ENCODE measurements at places on chromosomes 5 and 9.

GRCh38 chr9:111731928-111732327, 62.8 kb downstream of the SHOC1 start:
- DNase-seq, result no peak

- DNase-seq, result no peak
These were observed 80.2 kb downstream of the TRIO start for GRCh38 chr5:14223372-14223771.

DNA sequence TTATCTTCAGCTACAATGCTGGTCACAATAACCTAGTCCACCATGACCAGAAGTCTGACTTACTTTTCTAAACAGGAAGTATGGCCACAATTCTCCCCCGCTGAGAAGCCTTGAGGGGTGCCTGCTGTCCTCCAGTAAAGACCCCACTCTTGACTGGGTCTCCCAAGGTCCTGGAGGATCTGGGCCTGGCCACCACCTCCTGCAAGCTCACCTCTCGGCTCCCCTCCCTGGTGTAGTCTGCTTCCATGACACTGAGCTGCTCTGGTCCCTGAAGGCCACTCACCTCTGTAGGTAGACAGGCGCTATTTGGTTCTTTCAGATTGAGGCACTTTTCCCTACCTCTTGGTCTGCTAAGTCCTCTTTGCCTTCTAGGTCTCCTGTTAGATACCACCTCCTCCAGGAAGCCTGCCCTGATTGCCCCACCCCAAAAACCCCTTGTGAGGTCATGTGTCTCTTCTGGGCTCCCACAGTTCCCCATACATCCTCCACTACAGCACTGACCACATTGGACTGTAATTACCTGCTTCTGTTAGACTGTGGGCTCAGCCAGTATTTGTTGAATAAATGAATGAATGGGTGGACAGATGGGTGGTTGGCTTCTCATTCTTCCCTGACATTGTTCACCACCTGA, 62.6 kb upstream of the IER5L start:
- no peak for DNase-seq

DNA sequence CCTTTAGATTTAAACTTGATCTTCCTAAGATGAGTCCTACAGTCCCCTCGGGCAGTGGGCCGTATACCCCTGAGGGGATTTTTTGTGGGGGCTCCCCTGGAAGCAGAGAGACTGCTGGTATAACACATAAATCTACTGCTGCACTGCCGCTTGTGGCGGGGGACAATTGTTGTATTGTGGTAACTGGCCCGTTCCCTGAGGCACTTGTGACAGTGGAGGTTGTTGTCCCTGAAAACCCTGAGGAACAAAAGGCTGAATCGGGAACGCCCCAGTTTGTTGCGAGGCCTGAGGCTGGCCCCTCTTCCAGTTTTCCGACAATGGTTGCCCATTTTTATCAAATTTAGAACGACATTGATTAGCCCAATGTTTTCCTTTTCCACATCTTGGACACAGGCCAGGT, 4.7 kb upstream of the TMEM141 start:
- no peak for DNase-seq

GRCh38 chr9:34253460-34253837, 74.6 kb downstream of the UBAP1 start:
- no peak for DNase-seq

DNA sequence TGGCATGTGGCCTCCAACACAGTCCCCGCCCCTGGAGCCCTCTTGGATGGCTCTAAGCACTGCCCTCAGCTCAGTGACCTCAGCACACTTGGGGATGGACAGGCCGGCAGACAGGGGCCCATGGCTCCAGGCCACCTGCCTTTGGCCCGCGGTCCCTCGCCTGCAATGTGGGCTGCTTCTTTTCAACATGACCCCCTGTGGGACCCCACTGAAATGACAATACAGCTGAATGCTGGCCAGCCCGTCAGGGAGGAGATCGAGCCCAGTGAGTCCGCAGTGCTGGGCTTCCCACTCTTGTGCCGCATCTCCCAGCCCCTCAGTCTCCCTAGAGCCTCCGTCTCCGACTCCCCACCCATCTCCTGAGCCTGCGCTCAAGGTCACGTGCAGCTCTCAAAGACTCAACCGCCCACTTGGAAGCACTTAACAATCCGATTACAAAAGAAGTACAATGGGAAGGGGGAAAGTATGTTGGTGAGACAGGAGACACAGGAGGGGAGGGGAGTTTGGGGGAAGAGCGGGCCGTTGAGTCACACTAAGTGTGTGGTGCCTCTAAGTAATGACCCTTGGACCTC, 238.9 kb downstream of the HSPA4 start:
- DNase-seq, result no peak

DNA sequence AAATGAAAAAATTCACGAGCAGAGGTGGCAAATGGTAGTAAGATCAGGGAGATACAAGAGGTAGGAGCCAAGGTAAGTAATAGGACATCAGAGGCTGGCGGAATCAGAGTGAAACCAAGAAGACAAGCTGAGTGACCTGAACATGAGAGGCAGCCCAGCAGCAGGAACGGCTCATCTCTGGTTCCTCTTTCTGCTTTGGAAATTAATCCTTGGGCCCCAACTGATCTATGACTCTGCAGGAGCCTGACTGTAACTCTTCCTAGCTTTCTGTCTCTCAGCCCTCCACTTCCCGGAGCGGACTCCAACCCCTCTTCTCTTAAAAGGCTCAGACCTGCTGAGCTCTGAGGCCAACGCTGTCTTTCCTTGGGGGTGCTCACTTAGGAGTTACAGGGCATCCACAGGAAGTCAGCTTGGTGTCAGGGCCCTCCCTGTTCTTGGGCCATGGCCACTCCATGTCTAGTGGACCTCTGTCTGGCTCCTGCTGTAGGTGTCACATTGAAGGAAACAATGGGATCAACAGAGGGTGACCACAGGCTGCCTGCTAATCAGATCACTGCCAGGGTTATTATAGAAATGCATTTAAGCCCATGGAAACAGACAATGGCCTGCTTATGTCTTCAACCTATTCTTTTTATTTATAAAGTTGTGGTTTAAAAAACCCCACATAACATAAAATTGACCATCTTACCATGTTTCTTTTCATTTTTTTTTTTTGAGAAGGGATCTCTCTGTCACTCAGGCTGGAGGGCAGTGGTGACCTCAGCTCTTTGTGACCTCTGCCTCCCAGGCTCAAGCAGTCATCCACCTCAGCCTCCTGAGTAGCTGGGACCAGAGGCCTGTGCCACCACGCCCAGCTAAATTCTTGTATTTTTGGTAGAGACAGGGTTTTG, 22.5 kb upstream of the SHB start:
- no peak for DNase-seq

- no peak for DNase-seq
These were observed 47.7 kb upstream of the TEX48 start for GRCh38 chr9:114729706-114730105.

DNA sequence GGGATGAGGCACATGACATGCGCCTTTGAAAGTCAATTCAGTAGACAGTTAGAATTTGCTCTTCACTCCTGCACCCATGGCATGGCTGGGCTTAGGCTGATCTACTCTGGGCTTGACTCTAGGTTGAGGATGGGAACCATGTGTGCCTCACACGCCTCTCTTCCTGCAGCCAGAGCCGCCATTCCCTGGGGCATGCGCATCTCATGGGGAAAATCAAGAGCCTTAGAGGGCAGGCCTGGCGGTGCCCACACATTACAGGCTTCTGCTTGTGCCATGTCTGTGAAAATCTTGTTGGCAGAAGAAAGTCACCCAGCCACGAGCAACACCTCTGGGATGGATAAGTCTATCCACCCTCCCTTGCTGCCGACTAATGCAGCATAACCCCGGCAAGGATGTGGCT, 808.5 kb downstream of the CDH9 start:
- DNase-seq, result no peak

GRCh38 chr5:77235846-77236721, 25.6 kb downstream of the PDE8B start:
- no peak for DNase-seq

GRCh38 chr9:129746092-129746777, 6.6 kb downstream of the PTGES start:
- DNase-seq, result no peak

DNA sequence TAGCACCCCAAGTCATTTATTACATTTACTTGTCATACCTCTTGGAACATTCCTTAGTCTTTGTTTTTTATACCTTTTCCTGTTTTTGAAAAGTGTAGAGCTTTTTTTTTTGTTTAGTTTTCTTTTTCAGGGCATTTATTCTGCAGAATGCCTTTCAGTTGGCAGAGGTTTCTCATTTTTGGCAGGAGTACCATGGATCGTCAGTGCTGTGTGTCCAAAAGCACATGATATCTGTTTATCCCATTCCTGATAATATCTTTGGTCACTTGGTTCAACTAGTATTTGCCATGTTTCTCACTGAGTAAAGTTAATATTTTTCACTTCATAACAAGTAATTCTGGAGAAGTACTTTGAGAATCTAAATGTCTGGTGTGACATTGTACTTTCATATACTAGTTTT, 10.7 kb downstream of the OGN start:
- no peak for DNase-seq

GRCh38 chr5:110651507-110651906, 75.0 kb downstream of the TMEM232 start:
- no peak for DNase-seq

- no peak for DNase-seq
These were observed 15.1 kb upstream of the TNFAIP8 start for GRCh38 chr5:119340597-119341218.

DNA sequence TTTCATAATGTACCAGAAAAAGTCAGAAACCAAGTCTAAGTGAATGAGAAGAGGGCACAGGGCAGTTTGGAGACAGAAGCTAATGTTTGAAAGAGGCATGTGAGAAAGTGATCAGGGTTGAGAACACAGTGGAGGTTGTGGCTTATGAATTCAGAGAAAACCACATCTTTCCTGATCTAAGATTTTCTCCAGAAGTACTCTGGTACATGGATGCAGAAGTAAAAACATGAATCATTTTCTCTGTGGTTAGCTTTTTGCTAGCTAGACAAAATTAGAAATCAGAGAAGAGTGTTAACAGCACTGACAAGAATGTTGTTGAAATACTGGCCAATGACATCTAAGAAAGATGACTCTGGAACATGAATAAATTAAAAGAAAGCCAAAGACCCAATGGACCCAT, 541.1 kb downstream of the DNAH5 start:
- no peak for DNase-seq

DNA sequence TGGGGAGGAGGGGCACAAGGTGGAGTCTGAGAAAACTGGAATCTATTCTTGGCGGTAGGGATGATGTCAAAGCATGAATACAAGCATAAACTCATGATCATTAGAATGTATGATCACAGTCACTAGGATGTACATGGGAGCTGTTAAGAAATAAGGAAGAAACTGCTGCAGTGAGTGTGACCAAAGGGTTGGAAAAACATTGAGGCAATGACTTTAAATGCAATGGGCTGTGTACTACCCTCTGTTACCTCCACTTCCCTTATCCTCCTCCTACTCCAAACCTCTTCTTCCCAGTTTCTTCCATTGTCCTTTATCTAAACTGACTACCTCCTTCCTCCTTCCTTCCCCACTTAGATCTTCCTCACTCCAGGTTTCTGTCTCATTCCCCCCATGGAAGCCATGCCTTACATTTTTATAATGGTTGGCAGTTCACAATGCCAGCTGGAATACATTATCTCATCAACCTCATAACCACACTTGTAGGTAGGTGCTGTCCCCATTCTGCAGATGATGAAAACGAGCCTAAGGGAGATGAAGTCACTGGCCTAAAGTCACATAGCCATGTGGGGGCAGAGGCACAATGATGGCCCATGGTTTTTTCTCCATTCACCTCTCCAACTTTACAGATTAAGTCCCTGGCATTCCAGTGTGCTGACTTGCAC, 21.9 kb upstream of the TNFSF15 start:
- DNase-seq, result no peak

DNA sequence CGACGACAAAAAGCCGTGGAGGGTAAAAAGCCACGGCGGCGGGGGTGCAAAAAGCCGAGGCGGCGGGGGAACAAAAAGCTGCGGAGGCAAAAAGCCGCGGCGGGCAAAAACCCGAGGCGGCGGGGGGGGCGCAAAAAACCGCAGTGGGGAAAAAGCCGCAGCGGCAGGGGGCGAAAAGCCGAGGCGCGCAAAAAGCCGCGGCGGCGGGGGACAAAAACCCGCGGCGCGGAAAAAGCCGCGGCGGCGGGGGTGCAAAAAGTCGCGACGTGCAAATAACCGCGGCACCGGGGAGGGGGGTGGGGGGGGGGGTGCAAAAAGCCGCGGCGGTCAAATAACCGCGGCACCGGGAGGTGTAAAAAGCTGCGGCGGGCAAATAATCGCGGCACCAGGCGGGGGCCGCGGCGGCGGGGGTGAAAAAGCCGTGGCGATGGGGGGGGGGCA, 511.5 kb downstream of the FOXD4L5 start:
- DNase-seq, result no peak

DNA sequence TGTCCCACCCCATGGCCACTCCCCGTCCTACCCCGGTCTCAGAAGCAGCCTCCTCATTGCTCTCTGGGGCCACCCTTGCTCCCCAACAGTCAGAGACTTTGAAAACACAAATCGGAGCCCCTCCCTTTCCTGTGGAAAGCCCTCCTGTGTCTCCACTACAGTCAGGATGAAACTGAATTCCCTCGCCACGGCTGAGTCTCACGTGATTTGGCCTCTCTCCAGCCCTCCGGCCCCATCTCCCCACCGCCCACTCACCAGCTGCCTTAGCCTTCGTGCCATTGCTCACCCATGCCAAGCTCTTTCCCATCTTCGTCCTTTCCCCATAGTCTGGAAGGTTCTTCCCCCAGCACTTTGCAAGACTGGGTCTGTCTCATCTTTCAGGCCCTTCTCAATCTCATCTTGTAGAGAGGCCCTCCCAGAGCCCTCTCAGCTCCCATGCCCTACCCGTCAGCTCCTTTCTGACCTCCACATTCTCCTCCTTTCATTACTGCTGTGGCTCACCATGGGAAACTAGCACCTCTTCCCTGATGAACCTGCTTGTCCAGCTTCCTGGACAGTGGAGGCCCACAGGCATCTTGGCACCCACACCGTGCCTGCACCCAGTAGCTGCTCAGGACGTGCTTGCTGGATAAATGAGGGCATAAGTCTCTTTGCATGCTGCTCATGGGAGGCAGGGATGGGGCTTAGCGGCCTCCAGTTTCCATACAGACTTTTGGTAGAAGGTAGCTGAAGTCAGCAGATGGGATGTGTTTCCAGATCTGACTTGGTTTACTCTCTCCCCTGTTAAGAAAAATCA, 126.4 kb upstream of the COL5A1 start:
- no peak for DNase-seq

GRCh38 chr5:42905827-42906226, 94.1 kb upstream of the SELENOP start:
- no peak for DNase-seq

DNA sequence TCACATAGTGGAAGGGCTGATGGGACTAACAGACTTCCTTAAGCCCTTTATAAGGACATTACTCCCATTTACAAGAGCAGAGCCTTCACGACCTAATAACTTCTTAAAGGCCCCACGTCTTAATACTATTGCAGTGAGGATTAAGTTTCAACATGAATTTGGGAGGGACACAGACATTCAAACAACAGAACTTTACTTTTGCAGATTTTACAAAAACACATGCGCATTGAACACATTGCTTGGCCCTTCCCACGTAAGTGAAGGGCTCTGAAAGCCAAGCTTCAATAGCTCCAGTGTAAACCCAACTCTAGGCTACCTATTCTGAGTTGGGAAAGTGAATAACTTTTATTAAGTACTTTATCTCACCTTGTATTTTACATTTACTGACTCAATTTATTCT, 53.8 kb upstream of the DNAH5 start:
- DNase-seq, result no peak
